ENCODE measurements at places on chromosomes 12 and 14. TPM values are rescaled to one million over a fixed set of nuclear protein-coding genes. Genes with fewer than 3 reads are reported as not detected.

The EIF2S3B gene
- total RNA-seq, result 0.62 TPM

The TPCN1 gene
- 77.1 TPM for total RNA-seq

The ANAPC7 gene
- 35.3 TPM for total RNA-seq

The GDF3 gene
- total RNA-seq, result 0.46 TPM

The DNAI7 gene
- total RNA-seq, result 0.38 TPM

The NEUROD4 gene
- total RNA-seq, result not detected

The KRT85 gene
- total RNA-seq, result not detected

The CELA1 gene
- total RNA-seq, result not detected

The LRRC43 gene
- total RNA-seq, result 0.43 TPM

The ERBB3 gene
- total RNA-seq, result 1.5 TPM

The PIP4K2C gene
- total RNA-seq, result 17.9 TPM

The ATXN7L3B gene
- 18.1 TPM for total RNA-seq

The SLC15A5 gene
- not detected for total RNA-seq

The GPR68 gene
- 3.4 TPM for total RNA-seq

The EXOC3L4 gene
- total RNA-seq, result 0.46 TPM

The CYP27B1 gene
- total RNA-seq, result 0.24 TPM

The OTX2 gene
- not detected for total RNA-seq

The LAG3 gene
- 0.57 TPM for total RNA-seq

The DDX47 gene
- total RNA-seq, result 25.5 TPM

The SLC5A8 gene
- not detected for total RNA-seq

Measured in cardiac septum (tissue), 1 donor.